Activated gamma-delta T cell treated with anti-CD3 and anti-CD28 coated beads, Interleukin-2, amount 50 U/mL, for 16 hours (primary cell): ENCODE measurements at places on chromosomes 16 and 17.
A peak's percentile ranks its signal among the peaks of the same experiment; 100 is the strongest.

GRCh38 chr17:33072421-33073161, 80.9 kb downstream of the SPACA3 start:
- no peak for DNase-seq

DNA sequence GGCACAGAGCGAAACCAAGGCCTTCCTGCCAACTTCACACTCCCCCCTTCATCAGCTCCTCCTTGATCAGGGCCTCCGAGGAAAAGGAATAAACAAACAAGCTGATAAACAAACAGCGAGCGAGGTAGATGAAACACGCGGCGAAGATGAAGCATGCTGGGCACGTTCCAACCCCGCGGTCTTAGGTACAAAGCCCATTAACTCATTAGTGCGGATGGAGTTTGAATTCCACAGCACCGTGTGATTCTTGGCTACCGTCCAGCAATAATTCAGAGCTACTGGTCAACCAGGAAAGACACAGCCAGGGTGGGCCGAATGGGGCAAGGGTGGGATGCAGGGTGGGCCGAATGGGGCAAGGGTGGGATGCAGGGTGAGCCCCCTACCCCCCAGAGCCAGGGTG, 67.3 kb downstream of the RBFOX3 start:
- no peak for DNase-seq

GRCh38 chr17:38559051-38559879, 46.5 kb downstream of the SRCIN1 start:
- peak; percentile 83 for DNase-seq

- no peak for DNase-seq
Observed at GRCh38 chr16:12211870-12212690, 235.5 kb downstream of the SNX29 start.

GRCh38 chr17:50482516-50482915, 3.9 kb downstream of the RSAD1 start:
- DNase-seq, result peak; percentile 55

GRCh38 chr16:4426021-4426684, 485 bp downstream of the DNAJA3 start:
- no peak for DNase-seq

DNA sequence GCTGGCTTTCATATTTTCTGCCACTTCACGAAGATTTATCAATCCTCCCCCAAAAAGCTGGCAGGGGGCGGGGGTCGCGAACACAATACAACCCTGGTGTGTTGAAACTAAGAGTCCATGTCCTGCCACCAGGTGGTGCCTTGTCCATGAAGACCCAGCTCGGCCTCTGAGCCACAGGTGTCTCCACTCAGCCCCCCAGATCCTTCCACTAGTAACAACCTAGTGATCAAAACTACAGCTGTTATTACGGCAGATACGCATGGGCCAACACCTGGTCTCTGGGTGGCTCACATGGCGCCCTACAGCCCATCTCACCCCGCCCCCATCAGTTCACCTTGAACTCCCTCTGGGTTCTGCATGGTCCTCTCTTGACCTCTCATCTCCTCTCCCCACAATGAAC, 27.7 kb downstream of the USP7 start:
- no peak for DNase-seq

DNA sequence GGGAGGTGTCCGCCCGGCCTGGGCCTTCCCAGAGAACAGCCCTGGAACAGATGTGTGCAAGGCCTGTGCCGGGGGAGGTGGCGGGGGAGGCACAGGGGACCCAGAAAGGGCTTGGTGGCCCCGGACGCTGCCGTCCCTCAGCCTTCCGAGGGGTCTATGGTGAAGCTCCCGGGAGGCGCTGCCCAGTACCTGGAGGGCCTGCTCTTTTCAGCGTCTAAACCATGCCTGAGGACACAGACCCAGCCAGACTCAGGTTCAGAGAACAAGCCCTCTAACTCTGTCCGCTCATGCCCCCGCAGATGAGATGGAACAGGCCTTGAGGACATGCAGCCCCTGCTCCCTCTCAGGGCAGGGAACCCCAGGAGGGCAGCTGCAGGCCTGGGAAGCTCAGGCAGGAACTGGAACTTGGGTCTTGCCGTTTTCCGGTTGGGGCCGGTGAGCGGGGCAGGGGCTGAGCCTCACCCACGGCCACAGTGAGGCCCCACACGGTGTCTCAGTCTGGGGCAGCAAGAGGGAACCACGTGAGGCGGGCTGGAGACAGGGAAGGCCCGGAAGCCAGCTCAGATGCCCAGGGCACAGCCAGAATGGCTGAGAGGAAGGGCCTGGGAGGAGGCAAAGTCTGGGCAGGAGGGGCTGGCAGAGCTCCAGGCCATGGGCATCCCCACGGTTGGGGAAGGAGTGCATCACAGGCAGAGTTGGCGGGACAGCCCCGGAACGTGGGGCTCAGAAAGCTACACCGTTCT, 12.5 kb downstream of the SLC16A3 start:
- DNase-seq, result no peak

DNA sequence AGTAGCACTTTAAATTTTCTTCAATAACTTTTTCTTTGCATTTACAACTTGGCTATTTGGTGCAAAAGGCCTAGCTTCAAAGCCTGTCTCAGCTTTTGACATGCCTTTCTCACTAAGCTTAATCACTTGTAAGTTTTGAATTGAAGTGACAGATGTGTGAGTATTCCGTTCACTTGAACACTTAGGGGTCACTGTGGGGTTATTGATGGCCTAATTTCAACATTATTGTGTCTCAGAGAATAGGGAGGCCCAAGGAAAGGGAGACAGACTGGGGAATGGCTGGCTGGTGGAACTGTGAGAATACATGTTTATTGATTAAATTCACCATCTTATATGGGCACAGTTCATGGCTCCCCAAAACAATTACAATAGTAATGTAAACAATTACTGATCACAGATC, 84.1 kb downstream of the TAOK1 start:
- no peak for DNase-seq

DNA sequence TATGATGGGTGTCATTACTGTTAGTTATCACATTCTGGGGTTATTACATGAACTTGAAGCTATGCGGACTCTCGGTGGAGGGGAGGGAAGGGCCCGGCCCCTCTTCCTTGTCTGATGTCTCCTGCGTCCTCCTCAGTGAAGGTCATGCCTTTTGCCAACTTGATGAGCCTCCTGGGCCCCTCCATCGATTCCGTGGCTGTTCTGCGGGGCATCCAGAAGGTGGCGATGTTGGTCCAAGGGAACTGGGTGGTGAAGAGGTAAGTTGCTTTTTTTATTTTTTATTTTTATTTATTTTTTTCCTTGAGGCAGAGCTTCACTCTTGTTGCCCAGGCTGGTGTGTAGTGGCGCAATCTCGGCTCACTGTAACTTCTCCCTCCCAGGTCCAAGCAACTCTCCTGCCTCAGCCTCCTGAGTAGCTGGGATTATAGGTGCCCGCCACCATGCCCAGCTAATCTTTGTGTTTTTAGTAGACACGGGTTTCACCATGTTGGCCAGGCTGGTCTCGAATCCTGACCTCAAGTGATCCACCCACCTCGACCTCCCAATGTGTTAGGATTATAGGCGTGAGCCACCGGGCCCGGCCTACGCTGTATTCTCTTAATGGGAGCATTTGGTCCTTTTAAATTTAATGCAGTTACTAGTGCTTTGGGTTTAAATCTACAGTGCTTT, 21.6 kb downstream of the POLR3E start:
- peak; percentile 50 for DNase-seq

DNA sequence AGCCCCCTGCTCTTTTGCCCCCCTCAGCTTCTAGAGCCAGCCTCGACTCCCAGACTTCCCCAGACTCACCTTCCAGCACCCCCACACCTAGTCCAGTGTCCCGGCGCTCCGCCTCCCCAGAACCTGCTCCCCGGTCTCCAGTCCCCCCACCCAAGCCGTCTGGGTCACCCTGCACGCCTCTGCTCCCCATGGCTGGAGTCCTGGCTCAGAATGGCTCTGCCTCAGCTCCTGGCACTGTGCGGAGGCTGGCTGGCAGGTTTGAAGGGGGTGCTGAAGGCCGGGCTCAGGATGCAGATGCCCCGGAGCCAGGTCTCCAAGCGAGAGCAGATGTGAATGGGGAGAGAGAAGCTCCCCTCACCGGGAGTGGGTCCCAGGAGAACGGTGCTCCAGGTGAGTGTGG, 2.2 kb downstream of the ARHGEF15 start:
- DNase-seq, result no peak

GRCh38 chr16:50369133-50369804, 481 bp upstream of the BRD7 start:
- DNase-seq, result no peak

- DNase-seq, result no peak
Observed at GRCh38 chr16:26645614-26646013, 421.1 kb upstream of the C16orf82 start.

GRCh38 chr17:80945736-80946135, 45.9 kb upstream of the CHMP6 start:
- no peak for DNase-seq

- no peak for DNase-seq
Observed at GRCh38 chr17:31128241-31128640, 33.5 kb downstream of the NF1 start.

DNA sequence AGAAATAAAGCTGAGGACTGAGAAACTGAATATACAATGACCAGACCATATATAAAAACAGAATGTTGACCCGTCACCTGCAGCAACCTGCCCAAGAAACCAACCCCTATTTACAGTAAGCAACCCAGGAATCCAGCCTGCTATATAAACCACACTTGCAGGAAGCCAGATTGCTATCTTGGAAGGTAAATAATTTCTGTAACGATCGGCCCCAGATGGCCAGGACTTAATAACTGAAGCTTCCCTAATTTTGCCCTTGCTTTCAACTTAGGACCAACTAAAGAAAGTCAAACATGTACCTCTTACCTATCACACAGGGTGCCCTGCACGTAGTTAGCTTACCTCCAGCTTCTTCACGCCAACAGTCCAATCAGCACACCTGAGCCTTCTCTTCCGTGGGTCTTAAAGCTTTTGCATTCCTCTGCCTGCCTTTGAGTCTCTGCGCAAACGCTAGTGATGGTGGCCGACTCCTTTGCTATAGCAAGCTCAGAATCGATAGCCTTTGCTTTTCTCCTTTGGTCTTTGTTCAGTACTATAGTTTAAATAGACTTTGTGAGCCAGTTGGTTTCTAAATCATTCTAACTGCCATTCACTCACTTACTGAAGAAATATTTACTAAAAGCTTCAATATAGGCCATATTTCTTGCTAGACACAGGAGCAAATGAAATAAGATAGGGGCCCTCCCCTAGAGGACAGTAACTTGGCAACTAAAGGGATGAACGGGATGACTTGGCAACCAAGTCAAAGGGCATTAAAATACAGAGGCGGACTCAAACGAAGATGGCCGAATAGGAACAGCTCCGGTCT, 31.3 kb downstream of the MPHOSPH6 start:
- DNase-seq, result no peak

DNA sequence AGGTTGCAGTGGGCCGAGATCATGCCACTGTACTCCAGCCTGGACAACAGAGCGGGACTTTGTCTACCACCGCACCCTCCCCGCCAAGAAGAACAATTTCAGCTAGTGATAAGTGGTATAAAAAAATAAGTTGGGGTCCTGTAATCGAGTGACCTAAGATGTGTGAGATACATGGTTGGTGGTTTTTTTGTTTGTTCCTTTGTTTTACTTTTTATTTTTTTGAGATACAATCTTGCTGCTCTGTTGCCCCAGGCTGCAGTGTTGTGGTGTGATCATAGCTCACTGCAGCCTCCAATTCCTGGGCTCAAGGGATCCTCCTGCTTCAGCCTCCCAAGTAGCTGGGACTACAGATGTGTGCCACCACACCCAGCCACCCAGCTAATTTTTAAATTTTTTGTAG, 58.7 kb downstream of the PITPNC1 start:
- DNase-seq, result no peak

DNA sequence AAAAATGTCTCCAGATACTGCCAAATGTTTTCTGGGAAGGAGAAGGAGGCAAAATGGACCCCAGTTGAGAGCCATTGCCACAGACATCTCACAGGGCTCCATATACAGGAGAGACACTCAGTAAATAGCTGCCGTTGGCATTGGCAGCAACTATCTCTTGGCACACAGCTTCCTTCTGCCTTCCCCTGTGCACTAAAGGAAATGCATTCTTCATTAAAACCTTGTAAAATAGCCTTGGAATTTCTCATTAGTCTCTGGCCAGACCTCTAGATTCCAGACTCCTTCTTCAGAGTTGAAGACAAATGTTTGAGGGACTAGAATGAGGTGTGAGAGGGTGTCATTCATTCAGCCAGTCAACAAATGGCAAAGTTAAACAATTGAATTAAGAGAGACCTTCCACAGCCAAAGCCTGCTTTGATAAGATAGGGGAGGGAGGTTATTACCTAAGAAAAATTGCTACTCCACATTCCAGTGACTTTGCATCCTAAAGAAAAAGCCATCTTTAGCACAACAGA, 223.9 kb upstream of the HS3ST3A1 start:
- no peak for DNase-seq

GRCh38 chr17:68172461-68172954, 75.3 kb upstream of the AMZ2 start:
- DNase-seq, result peak; percentile 59

DNA sequence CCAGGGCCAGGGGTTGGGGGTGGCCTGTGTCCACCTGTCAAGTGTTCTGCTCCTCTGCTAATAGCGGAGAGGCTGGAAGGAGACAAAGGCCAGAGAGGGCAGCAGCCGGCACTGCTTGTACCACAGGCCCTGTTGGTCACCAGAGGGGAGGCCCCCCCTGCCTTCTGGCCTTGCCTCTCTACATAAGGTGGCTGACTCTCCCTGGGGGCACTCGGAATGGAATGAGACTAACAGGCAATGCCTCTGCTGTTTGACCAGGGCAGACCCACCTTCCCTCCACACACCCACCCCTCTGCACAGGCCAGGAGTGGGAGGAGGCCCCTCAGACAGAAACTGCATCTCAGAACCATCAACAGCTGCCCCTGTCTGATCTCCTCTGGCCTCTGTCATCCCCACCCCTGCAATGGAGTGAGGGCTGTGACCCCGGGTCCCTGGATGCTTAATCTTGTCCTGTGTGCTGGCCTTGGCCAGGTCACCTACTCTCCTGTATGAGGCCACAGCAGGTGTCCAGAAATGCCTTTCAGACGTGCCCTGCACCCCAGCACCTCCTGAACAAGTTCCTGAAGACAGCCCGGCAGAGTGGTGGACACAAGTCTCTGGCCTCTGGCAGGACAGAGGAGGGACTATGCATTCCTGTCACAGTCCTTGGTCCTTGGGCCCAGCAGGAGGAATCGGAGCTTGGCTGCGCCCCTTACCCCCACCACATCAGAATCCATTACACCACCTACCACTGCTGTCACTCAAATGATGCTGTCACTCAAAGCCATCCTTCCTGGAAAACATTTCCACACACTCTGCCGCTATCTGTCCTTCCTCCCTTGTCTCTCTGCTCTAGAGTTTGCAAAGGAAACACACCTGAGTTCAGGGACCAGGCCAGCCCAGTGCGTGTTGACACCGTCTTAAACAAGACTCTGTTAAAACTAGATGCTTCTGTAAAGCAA, 107.5 kb upstream of the ZNF750 start:
- DNase-seq, result no peak

DNA sequence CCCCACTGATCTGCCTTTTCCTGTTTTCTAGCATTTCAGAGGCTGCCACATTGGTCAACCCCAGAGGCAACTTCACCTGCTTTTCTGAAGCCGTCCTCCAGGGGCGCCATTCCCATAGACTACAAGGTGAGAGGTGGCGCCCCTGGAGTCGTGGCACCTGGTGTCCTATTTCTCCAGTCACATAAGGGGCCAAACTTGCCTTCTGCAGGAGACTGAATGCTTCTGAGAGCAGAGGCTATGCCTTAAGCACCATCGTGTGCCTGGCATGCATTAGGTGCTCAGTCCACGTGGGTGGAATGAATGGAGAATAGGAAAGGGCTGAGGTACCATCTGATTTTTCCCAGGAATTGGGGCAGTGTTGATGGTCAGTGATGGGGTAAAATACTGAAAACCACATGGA, 164.8 kb downstream of the HAPSTR1 start:
- DNase-seq, result no peak
